ENCODE measurements at places on chromosomes 1 and 21.

GRCh38 chr1:31783846-31784245, 19.7 kb upstream of the ADGRB2 start:
- DNase-seq, result no peak

DNA sequence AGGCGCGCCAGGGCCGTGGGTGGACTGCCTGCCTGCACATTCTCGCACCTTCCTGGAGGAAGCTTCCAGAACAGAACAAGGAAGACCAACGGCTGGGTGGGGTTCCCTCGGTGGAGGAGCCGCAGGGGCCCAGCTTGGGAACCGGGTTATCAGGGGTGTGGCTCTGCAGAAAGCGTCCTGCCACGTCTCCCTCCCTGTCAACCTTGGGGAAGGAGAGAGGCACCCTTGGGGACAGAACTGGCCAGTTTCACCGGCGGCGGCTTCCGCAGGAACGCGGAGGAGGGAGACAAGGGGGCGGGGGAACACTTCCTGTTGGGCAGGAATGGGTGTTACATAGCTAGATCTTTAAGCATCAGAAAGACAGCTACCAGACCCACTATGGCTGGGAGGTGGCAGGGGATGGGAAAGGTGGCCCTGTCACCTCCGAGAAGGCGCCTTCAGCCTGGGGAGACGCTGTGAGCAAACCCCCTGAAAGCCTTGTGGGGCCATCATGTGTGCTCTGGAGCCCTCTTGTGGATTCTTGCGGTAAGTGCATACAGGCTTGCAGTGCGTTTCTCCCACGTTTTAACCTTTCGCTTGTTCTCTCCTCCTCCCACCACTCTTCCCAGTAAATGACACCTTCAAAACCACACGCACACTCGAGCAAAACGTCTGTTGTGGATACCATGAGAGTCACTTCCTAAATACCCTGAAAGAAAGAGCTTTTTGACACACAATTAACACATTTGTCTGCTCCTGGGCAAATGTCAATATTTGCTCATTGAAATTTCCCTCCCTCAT, 3.8 kb upstream of the PLEKHA6 start:
- peak; percentile 67 for DNase-seq

DNA sequence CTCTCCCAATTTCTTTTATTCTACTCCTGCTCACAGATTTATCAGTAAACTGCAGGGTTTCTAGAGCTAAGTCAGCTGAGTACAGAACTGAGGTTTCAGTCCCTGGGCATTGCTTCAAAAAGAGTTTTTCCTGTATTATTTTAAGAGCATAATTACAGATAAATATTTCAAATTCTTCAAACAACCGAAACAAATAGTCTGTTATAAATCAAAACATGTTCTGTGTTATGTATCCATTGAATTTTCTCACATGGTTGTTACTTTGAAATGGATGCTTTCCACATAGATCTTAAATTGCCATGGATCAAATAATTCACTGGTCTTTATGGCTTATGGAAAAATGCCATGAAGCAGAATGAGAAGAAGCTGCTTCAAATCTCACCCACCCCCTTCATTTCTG, 64.5 kb downstream of the LRRC8C start:
- no peak for DNase-seq

DNA sequence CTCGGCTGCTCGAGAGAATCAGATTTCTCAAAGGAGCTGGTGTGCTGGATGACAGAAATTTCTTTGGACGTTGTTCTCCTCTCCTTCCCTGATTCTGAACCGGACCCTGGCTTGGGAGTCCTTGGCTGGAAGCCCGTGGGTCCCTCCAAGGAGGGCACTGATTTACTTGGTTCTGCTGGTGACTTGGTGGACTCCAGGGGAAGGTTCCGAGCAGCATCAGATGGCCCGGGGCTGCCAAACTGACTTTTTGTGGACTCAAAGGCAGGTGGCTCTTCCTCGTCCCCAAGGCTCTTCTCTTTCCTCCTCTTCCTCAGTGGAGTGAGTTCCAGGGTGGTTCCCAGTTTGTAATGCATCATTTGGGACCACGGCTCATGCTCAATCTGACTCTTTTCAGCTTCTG, 97.9 kb upstream of the EDN2 start:
- DNase-seq, result no peak

GRCh38 chr1:94669198-94669597, 127.6 kb upstream of the F3 start:
- DNase-seq, result no peak

GRCh38 chr1:34115233-34115632, 49.8 kb downstream of the CSMD2 start:
- DNase-seq, result no peak

GRCh38 chr1:156821801-156822200, 5.2 kb upstream of the SH2D2A start:
- DNase-seq, result peak; percentile 32

GRCh38 chr1:191592039-191592438, 566.2 kb upstream of the RGS18 start:
- no peak for DNase-seq

DNA sequence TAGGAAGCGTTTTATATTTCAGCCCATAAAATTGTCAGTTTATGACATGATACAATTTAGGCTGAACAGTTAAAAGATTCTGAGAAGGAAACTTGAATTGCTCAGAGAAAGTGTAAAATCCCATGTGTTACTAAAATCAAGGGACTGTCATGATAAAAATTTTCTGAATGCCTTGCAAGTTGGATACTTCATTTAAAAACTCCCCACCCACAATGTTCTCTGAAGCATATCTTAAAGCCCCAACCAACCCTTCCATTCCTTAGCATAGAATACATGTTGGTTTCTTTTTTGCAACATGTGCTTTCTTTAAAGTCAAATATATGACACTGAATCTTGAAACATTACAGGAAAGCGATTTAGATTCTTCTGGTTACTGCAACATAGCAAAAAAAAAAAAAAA, 97.4 kb downstream of the MRPL39 start:
- DNase-seq, result no peak

DNA sequence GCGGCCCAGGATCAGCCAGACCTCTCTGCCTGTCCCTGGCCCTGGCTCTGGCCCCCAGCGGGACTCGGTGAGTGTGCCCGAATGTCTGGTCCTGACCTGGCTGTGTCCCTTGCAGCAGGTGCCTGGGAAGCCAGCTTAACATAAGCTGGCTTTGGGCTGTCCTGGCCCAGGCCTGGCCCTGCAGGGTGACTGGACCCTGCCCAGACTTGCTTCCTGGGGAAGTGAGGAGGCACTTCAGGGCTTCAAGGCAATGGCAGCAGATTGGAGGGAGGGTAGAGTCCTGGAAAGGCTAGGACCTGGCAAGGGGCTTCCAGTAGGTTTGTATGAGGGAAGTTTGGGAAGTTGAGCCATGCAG, 16.4 kb downstream of the RPS6KA1 start:
- no peak for DNase-seq

DNA sequence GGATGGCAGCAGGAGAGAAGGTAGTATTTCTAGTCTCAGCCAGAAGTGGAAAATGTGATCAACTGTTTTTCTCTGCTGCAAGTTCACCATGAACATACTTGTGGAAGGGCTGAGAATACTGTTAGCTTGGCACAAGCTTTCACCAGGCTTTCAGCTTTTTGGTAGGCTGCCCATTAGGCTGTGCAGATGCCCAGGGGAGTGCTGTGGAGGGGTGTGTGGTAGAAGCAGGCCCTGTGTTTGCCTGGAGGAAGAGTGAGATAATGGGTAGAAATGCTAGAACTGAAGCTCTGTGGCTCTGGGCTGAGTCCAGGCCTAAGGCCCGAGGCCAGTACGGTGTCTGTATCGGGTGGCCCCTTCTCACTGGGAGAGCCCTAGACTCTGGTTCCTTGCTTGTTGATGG, 9.8 kb downstream of the DNAJC6 start:
- no peak for DNase-seq

- DNase-seq, result no peak
Measured at GRCh38 chr21:27475363-27475955, 508.6 kb upstream of the ADAMTS5 start.

- DNase-seq, result no peak
Measured at GRCh38 chr1:102751111-102751510, 357.2 kb downstream of the COL11A1 start.

- no peak for DNase-seq
Measured at GRCh38 chr1:81391125-81391828, 409.5 kb upstream of the ADGRL2 start.

- DNase-seq, result no peak
Measured at GRCh38 chr1:32361674-32362473, 411 bp downstream of the FAM229A start.

GRCh38 chr1:167797015-167797414, 75.2 kb downstream of the MPZL1 start:
- no peak for DNase-seq

DNA sequence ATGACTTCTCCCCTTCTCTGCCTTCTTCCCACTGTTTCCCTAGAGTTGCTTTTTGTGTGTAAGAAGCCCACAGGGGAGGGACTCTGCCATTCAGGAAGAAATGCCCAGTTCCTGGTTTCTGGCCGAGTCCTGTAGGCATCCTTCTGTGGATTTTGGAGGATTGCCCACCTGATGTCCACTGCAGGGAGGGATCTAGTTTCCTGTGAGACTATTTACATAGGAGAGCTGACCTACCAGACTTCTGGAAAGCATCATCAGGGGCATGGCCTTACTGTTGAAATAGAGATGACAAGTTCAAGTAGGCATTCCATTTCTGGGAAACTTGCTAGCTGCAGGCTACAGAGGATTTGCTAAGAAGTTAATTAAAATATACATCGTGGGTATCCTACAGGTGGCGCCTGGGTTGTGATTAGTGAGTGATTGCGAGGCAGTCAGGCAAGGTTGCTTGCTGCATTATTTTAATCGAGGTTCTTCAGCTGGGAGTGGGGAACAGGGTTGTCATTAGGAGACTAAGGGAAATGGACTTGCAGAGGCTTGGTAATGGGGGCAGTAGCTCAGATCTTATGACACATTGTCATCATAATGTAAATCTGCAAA, 148.7 kb downstream of the HHAT start:
- no peak for DNase-seq

- no peak for DNase-seq
Measured at GRCh38 chr1:13775916-13776315, 75.9 kb downstream of the PRDM2 start.

DNA sequence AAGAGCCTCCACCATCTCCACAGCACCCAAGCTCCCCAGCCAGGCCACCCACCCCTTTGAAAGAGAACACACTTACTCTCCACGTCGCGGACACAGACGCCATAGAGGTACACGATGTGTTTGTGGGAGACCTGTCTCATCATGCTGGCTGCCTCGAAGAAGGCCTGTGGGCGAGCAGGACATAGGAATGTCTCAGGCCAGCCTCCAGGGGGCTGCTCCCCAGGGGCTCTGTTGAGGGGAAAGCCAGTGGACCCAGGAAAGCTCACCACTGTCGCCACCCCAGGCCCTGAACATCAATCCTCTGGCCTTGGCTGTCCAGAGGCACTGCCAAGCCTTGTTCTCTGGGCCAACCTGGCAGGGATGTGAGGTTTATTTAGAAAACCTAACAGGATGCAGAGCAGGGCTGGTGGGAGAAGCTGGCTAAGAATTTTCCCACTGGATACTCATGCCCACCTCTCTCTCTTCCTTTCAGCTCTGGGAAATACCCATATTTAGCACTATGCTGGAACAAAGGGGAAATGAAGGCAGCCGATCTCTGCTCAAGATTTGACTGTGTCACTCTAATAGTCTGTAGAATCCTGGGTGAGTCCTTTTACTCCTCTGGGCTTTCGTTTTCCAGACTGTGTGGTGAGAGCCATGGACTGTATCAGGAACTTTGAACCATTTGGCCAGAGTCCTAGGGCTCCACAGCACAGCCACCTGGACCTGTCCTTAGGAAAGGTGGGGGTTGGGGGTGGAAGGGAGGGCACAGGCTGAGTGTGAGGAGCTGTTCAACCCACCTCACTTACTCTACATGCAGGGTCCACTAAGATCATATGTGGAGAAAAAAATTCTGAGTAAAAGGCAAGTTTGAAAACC, 101.9 kb downstream of the RAVER2 start:
- no peak for DNase-seq

DNA sequence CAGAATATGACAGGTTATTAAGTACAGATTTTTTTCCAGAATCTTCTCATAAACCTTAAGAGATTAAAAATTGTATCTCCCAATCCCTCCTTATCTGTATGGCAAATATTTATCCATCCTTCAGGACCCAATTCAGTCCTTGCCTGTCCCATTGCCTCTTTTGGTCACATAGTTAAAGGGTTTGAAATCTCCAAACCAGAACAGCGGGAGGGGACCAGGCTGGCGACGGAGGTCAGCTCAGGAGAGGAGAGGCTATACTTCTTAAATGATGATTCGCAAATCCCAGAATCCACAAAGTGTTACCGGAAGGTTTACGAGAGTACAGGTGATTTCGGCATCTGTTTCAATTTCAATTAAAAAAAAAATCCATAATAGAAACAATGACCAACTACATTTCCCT, 572.7 kb downstream of the SMYD3 start:
- no peak for DNase-seq

DNA sequence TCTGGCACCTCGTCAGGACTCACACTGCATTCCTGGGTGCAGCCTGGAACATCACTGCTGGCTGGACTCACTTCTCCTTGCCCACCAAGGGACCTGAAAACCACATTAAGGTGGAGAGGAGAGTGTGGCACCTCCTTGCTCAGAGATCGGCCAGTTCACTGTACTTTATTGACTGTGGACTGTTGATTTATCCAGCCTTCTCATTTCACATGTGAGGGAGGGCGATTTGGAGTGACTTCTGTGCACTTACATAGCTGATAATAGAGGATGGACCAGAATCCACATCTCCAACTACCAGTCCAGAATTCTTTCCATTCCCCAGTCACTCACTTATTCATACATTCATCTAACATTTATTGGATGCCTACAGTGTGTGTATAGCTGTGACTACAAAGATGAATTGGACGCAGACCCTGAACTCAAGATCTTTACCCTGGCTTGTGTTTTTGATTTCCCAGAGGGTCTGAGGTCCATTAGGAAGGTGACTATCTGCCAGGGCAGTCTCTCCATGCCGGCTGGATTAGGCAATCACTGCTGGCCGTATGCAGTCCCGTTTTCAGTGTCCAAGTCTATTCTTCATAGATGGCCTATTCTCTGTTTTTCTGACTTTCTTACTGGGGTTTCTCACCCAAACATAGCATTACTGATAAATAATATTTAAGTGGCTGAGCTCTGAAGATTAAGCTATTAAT, 233.5 kb upstream of the SGIP1 start:
- no peak for DNase-seq

DNA sequence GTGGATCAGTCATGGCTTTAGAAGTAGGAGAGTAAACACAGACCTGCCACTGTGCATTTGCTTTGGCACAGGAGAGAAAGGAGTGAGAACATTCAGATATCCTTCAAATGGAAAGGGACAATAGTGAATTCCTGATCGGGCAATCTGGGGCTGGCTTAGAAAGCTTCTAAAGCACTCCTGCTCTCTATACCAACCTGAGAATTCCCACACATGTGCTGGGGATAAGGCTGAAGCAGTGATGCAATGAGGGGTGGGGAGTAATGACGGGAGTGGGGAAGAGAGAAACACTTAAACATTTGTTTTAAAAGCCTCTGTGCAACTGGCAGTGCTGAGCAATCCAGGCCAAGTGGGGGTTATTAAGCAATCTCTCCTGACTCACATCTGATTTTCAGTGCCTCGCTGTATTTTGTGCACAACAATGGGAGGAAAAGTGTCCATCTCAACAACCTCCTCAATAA, 108.8 kb downstream of the KIAA0319L start:
- no peak for DNase-seq

Measured in stimulated activated CD8-positive, alpha-beta memory T cell treated with anti-CD3 and anti-CD28 coated beads, Interleukin-4, amount 100 ng/mL, for 4 hours (primary cell).